NCI-H2107 (cell line): ENCODE measurements at places on chromosomes 3 and 15.

- peak; percentile 41 for DNase-seq
Measured at GRCh38 chr3:126678693-126679317, 23.9 kb upstream of the TXNRD3 start.

DNA sequence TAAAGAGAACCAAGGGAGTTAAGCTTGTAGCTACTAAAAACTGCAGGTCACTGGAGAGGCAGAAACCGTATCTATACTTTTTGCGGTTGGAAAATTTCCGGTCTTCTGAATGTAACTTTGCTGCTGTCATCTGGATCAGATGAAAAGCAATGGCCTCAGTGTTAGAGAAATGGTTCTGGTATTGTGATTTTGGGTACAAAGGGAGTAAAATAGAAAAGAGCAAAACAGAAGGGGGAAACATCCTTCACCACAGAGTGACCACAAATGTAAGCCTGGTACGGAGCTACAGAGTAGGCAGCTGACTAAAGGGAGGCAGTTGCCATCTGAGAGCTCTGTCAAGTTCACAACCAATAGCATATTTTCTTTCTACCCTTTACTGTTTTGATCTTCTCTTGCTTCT is 5.6 kb downstream of the CD96 start:
- no peak for DNase-seq

GRCh38 chr3:126294211-126294808 is 62.9 kb downstream of the KLF15 start:
- no peak for DNase-seq

GRCh38 chr3:132537297-132537696 is 59.8 kb upstream of the ACKR4 start:
- DNase-seq: no peak

- DNase-seq: no peak
Measured at GRCh38 chr15:75073197-75073596, 49.8 kb downstream of the PPCDC start.

GRCh38 chr15:78130466-78131294 is 565 bp downstream of the CIB2 start:
- no peak for DNase-seq

GRCh38 chr15:60704717-60705116 is 225.8 kb upstream of the ICE2 start:
- DNase-seq: no peak
